ENCODE measurements at places on chromosomes 7 and 10. TPM values are rescaled to one million over a fixed set of nuclear protein-coding genes. Genes with fewer than 3 reads are reported as not detected.

HILPDA gene
- 38.5 TPM for total RNA-seq

SH2D4B gene
- total RNA-seq, result not detected

DGKI gene
- total RNA-seq, result 0.39 TPM

DNA sequence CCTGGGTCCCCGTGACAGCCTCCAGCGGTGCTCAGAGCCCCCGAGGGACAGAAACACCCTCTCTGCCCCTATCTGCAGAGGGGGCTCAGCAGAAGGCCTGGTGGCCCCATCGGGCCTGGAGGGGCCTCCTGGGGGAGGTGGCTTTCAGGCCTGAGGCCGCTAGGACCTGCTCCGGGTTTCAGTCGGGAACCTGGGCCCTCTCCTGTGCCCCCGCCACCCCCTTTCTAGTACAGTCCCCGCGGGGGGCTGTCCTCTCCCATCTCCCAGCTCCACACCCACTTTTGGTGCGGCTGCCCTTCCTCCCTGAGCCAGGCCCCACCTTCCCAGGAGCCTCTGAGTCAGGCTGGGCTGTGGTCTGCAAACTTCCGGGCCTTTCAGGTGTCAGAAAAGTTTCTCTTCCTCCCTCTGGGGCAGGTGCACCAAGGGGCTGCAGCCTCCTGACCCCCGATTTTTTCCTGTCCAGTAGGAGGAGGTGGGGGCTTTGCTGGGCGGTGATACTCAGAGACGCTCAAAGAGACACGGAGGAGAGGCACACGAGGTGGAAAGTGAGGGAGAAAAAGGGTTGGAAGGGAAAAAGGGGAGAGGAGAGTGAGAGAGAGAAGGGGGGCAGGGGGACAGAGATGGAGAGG is 692 bp downstream of the CARD11 start:
- peak overlapping the region; percentile 91 for H3K4me3 ChIP-seq
- no peaks in the 10 kb centered on the region for H3K27me3 ChIP-seq
- no peak overlapping the region for H3K27ac ChIP-seq
- DNase-seq, result peak; percentile 63

- H3K27me3 ChIP-seq, result peaks cover 13% of the 10 kb centered on the region
- DNase-seq, result no peak
- H3K27ac ChIP-seq, result no peak overlapping the region
- H3K36me3 ChIP-seq, result no peaks in the 10 kb centered on the region
- H3K4me3 ChIP-seq, result no peak overlapping the region
Measured at GRCh38 chr10:79910344-79910743, 38.6 kb downstream of the SFTPD start.

DNA sequence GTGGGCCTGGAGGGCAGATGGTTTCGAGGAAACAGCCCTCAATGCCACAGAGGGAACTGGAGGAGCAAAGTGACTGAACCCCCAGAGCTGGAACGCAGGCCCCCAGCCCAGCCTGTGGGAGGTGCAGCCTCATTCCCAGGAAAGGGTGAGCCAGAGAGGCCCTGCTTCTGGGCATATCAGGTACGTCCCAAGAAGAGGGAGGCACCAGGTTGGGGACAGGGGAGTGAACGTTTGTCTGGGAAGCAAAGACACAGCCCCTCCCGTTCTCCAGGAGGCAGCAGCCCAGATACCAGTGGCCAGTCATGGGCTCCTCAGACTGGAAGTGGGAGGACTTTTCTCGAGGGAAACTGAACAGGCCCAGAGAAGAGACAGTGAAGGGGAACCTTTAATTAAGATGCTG is 74.3 kb upstream of the RET start:
- no peak overlapping the region for H3K27ac ChIP-seq
- no peak overlapping the region for H3K4me3 ChIP-seq
- no peaks in the 10 kb centered on the region for H3K4me1 ChIP-seq
- H3K36me3 ChIP-seq, result no peaks in the 10 kb centered on the region
- H3K27me3 ChIP-seq, result no peaks in the 10 kb centered on the region

- H3K4me3 ChIP-seq, result no peak overlapping the region
- peaks cover 29% of the 10 kb centered on the region for H3K4me1 ChIP-seq
- H3K36me3 ChIP-seq, result no peaks in the 10 kb centered on the region
- no peak overlapping the region for H3K27ac ChIP-seq
Measured at GRCh38 chr10:112763916-112764520, 186.0 kb upstream of the TCF7L2 start.
